AML-193 (cell line): ENCODE measurements at places on chromosomes 3 and 15.

DNA sequence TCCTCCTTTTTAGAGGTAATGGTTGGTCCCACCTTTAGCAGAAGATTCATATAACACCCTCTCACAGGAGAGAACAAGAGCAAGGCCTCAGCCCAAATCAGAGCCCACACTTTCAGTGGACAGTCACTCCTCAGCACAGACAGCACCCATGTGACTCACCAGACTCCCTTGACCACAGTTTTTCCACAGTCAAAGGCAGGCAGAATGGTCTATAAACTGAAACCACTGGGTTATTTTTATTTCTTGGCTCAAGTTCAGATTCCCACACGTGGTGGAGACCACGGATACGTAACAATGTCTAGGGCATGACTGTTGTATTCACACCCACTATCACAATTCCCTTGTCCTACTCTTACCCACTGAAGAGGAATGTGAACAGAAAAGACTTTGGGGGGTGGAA is 237.8 kb upstream of the UBE2E1 start:
- no peak for DNase-seq

- DNase-seq = no peak
Observed at GRCh38 chr3:12343047-12343501, 54.2 kb downstream of the PPARG start.

GRCh38 chr15:84811151-84811550 is 6.0 kb upstream of the ALPK3 start:
- no peak for DNase-seq

DNA sequence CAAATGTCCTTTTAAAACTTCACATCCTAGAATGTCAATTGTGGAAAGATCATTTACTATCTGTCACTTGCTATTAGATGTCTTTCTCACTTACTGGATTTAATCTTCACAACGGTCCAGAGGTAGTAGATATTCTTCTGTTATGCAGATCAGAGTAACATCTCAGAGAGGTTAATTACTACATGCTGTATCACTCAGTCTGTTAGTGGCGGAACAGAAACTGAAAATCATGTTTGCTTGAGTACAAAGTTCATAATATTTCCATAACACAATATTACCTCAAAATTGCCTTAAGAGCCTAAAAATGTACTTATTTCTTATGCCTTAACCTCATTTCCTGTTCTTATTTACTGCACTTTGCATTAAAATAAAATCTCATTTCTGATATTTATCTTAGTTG is 28.6 kb upstream of the GPR149 start:
- no peak for DNase-seq

DNA sequence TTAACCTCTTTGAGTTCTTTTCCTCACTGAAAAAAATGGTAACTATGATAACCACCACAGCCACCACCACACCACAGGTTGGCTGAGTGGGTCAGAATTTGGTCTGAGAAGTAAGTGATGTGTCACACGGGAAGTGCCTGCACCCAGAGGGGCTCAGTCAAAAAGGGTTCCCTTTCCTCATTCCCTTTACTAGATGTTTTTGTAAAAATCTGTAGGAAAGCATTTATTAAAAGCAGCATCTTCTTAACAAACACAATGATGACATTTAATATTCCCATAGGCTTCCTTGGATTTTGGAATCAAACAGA is 23.2 kb downstream of the CFAP92 start:
- DNase-seq = peak; percentile 61

DNA sequence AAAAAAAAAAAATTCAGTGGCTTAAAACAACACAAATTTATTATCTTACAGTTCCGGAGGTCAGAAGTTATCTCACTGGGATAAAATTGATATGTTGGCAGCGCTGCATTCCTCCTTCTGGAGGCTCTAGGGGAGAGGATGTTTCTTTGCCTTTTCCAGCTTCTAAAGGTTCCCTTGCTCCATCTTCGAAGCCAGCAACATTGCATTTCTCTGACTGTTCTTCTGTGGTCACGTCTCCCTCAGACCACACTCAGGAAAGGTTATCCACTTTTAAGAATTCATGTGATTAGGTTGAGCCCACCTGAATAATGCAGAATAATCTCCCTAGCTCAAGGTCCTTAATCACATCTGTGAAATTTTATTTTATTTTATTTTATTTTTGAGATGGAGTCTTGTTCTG is 23.4 kb upstream of the ACAP2 start:
- no peak for DNase-seq

DNA sequence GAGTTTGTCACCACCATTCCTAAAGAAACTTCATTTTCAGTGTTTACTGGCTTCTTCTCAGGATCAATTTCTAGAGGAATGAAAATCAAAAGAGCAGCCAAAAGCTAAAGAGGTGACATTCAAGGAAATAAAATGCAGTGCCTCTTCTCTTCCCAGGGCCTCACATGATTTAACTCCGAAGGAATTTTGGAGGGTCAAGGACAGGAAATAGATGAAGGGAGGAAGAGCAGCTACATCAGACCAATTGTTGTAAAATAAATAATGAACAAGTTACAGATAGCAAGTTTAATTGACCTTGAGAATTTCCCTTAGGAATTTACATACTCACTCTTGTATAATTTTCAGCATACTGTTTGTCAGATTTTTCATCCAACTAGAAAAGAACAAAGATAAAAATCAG is 78.1 kb downstream of the LRRFIP2 start:
- DNase-seq = no peak

DNA sequence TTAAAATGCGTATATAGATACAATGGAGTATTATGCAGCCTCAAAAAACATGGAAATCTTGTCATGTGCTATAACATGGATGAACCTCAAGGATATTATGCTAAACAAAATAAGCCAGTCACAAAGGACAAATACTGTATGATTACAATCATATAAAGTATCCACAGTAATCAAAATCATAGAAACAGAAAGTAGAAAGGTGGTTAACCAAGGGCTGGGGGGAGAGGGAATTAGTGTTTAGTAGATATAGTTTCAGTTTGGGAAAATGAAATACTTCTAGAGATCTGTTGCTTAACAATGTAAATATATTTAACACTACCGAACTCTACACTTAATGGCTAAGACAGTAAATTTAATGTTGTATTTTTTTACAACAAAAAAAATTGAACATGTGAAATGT is 9.0 kb downstream of the TOP2B start:
- DNase-seq = no peak

DNA sequence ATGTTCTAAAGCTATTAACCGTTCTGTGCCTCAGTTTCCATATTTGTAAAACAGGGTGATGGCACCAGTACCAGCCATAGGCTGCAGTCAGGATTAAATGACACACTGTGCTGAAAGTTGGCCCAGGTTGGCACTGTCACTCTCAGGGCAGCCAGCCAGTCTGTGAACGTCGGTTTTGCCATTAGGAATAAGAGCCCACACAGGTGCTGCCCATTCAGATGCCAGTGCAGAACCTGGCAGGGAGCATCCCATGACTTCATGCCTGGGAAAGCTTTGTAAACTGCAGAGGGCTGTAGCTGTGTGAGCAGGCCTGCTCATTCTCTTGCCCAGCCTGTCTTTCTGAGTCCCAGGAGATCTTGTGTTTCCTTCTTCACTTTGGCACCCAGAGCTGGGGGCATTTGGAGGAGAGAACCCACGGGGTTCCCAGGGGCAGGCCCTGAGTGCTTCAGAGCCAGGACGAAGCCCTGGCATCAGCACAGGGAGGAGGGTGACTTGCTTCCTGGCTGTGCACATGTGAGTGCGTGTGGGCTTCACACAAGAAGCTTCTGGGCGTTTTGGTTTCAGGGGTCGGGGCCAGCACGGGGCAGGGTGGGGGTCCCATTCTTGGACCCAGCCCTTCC is 46.9 kb downstream of the ZNF710 start:
- no peak for DNase-seq

DNA sequence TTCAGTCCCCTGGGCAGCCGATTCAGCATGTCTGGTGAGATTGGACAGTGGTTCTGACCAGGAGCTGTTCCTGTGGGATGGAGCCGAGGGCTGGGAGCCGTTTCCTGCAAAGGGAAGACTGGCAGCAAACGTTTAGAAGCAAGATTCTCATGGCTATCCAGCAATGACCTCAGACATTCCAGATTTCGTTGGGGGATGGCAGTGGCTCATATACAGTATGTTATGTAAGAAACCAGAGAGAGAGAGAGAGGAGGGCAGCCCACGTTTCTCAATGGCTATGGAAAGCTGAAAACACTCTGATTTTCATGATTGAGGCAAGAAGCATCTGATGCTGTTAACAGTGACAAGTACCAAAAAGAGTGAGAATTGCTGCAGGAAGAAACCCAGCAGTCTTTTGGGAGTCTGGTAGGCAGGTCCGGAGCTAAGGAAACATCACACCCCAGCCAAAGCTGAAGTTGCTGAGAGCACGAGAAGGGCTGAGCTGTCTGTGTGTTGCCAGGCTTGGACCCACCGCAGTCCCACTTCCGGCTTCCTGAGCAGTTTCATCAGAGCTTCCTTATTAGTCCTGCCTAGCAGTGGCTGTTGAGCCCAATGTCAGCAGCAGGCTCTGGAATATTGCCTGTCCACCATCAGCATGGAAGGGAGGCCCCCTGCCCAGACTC is 25.6 kb upstream of the VPS8 start:
- peak; percentile 84 for DNase-seq

GRCh38 chr15:64341961-64342360 is 14.0 kb downstream of the CSNK1G1 start:
- no peak for DNase-seq

DNA sequence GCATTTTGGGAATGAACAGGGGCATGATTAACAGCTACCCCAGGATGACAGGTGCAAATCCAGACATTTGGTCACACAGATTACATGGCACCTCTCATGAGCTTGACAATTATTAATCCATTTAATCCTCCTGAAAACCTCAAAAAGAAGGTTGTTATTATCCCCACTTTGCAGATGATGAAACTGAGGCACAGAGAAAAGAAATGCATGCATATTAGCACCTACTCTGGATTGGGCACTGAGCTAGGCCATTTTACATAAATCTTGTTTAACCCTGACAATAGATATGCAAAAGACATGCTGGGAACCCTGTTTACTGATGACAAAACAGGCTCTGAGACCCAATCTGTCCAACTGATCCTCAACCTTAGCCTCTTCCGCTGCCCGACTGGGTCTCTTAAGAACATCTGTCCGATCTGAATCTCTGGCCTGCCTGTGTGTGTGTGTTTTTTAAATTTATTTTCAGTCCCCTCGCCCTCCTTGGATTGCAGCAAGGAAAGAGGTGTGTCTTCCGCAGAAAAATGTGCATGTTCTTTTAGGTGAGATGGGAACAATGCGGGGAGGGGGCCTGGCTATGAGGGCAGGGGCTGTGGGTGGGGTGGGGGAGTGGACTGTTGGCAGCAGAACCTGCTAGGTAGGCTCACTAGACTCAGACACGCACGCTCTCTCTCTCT is 162.5 kb downstream of the WNT7A start:
- no peak for DNase-seq

GRCh38 chr3:3353153-3353552 is 173.7 kb upstream of the CRBN start:
- no peak for DNase-seq

- no peak for DNase-seq
Observed at GRCh38 chr3:45940004-45940780, 3.1 kb upstream of the CXCR6 start.

GRCh38 chr3:182925944-182926337 is 54.4 kb downstream of the DCUN1D1 start:
- no peak for DNase-seq

DNA sequence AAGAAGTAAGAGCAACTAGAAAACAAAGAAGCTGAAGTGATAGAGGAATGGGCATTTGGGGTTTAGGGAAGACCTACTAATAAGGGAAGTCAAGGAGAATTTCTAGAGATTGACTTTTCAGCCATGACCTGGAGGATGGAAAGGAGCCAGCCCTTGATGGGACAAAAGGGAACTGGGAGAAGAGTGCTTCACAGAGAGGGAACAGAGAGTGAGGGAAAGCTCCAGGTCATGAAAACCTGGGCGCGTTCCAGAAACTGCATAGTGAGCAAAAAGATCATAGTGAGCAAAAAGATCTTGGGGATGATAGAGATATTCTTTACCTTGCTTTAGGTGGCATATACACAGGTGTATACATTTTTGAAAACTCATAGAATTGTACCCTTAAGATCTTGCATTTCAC is 143.1 kb upstream of the NUDT16 start:
- no peak for DNase-seq

GRCh38 chr3:58342676-58343075 is 10.0 kb downstream of the PXK start:
- DNase-seq = no peak

GRCh38 chr3:37967260-37967881 is 23.2 kb upstream of the VILL start:
- peak; percentile 65 for DNase-seq

DNA sequence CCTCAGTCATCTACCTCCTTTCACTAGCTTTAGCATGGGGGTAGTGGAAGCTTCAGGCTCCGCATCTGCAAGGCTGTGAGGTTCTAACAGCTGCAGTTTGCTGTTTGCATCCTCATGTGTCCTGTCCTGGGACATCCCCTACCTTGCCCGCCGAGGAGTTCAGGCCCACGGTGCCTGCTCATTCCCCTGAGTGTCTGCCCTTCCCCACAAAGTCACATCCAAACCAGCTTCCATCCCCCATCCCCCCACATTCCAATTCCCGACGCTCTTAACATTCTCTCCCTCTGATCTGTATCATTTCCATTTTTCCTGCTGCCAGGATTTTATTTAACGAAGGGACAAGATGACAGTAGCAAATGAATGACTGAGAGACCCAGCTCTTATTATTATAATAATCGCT is 43.8 kb downstream of the HRH1 start:
- DNase-seq = no peak

DNA sequence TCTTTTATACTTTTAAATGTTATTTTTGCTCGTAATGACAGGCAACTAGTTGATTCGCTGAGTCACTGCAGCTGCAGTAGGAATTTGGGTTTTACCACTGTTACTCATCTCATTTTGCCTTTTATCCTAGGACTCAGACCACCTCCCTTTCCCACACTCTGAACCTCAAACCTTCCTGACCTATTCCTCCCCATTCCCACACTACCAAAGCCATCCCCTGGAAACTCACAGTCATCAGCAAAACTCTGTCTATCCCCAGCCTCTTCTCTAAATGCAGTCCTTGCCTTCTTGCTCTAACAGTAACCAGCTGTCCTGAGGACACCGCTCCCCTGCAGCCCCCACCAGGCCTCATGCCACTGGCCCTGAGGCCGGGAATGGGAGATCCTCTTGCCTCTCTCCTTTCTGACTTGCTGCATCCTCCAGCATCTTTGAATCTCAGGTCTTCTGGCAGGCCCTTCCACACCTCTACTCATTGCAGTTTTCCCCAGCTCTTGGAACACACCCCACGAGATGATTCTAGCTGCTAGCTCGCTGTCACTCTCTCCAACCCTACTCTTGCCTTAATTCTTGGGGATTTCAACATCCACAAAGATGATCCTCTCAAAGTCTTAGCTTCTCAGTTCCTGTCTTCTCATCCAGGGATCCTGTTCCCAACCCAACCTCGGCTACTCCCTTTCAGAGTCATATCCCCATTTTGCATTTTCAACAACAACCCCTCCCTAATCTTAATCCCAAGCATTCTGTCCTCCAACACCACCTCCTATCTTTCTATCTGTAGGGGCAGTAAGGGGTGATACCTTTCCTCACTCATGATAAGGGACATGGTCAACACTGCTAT is 55.9 kb upstream of the C3orf80 start:
- no peak for DNase-seq

- no peak for DNase-seq
Observed at GRCh38 chr3:18774319-18775088, 349.4 kb upstream of the SATB1 start.
